ENCODE measurements at places on chromosomes 3 and 15.

DNA sequence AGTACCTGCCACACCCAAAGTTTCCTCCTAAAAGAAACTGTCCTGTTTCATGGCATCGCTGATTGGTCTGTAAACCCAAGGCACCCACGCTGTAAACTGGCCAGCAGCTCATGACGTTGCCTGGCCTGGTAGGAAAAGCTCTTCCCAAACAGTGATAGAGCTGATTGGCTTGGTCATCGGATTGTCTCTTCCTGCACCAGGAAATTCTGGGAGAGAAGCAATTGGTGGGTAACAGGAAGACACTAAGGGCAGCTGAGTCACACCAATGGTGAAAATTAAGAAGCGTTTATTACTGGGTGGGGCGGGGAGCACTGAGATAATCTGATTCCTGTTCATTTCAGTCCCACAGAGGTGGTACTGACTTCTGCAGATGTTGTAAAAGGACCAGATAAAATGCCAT is 31.0 kb downstream of the KLHL6 start:
- no peak for DNase-seq

DNA sequence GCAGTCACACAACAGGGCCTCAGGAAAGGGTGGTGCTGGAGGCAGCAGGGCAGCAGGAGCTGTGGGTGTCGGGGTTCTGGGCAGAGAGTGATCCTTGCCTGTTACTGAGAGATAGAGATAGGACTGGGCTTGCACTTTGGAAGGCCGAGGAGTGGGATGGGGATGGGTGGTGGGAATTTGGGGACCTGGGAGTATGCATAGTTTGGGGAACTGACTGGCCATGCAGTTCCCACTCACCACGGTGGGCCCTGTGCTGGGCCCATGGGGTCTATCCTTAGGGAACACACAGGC is 192.5 kb upstream of the LINGO1 start:
- no peak for DNase-seq

GRCh38 chr3:178393824-178394223 is 142.4 kb upstream of the KCNMB2 start:
- no peak for DNase-seq

- DNase-seq: no peak
Measured at GRCh38 chr3:39205131-39205530, 12.7 kb upstream of the XIRP1 start.

DNA sequence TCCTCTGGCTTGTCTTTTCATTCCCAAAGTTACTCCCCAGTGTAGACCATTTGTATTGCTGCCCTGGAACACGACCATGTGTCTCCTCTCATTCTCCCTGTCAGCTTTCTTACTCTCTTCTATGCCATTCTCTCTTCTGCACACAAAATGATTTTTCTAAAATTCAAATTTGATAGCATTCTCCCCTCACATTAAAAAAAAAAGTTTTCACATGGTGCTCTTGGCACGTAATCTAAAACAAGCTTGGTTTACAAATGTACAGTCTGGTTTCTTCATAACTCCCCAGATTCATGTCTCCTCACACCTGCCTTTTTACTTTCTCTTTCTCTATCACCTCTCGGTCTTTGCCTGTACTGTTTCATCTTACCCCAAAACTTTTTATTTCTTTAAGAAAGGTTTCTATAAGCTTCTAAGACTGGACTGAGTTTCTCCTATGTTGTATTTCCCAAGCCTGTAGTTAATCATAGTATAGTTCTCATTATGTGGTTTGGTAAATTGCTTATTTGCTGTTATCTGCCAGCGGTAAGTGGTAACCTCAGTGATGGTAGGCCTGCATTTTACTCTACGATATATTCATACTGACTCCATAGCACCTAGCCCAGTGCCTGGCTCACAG is 31.2 kb downstream of the BCHE start:
- no peak for DNase-seq

GRCh38 chr3:171494457-171495109 is 34.4 kb upstream of the TNIK start:
- no peak for DNase-seq

DNA sequence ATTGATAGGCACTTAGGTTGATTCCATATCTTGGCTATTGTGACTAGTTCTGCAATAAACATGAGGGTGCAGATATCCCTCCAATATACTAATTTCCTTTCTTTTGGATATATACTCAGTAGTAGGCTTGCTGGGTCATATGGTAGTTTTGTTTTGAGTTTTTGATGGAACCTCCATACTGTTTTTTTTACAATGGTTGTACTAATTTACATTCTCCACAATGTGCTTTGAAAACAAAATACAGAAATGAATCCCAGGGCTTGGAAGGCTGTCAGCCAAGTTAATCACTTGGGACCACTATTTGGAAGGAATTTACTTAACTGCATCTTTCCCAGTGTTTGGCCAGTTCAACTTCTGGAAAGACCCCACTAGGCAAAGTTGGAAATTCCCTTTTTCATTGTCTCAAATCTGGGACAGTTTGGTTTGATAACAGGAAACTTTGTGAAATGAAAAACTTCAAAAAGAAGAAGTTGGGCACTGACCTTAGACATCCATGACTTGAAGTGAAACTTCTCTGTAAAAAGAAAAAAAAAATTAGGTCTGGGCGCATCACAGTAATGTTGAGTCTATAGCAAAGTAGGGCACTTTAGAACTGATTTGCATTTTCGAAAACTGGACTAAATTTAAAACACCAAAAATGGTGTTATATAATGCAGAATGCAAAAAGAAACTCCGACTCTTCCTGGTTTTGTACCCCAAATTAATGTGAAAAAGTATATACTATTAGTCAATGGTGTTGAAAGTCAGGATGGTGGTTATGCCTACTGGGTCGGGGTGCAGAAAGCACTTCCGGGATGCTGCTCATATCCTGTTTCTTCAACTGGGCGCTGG is 6.0 kb downstream of the CTSH start:
- DNase-seq: no peak

DNA sequence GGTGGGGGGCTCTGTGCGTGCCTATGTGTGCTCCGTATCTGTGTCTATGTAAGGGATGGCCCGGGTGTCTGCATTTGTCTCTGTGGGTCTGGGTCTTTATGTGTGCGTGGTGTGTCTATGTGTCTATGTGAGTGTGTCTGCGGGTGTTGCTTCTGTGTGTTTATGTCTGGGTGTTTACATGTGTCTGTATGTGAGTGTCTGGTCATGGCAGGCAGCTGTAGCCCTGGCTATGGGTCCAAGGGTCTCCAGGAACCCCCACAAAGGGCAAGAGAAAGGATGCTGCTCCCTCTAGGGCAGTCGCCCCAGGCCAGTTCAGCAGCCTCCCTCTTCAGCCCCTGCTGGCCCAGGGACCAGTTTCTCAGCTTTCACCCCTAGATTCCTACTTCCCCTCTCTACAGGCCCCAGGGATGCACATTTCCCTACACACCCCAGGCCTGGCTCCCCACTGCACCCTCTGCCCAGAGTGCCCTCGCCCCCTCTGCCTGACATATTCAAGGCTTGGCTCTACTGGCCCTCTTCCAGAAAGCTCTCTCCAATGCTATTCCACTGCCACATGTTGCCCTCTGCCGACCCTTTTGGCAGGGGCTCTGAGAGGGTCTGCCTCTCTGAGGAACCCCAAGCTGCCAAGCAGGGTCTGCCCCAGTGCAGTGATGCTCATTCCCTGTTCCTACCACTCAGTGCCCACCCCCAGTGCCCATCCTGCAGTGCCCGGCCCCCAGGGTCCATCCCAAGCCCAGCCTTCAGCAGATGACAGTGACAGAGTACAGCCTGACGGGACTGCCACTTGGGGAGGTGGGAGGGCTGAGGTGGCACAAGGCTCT is 1.0 kb upstream of the MYL3 start:
- no peak for DNase-seq

- no peak for DNase-seq
Measured at GRCh38 chr3:175456466-175456865, 597.3 kb downstream of the NAALADL2 start.

- no peak for DNase-seq
Measured at GRCh38 chr3:27657404-27657803, 64.7 kb downstream of the EOMES start.

DNA sequence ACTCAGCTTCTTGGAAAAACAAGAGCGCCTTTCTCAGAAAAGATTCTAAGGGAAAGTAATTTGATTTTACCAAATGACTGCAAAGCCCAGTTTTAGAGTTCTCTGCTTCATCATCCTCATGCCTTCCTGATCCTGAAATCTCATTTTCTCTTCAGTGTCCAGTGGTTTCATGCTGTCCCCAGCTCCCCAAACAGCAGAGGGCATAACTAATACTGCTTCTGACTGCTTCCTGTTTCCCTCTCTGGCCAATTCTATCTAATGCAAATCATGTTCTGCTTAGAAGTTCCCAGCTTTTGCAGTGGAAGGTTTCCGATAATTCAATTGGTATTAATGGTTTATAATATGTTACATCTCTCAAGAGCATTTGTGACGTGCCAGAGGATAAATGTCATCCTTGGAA is 161.1 kb downstream of the CLSTN2 start:
- no peak for DNase-seq

DNA sequence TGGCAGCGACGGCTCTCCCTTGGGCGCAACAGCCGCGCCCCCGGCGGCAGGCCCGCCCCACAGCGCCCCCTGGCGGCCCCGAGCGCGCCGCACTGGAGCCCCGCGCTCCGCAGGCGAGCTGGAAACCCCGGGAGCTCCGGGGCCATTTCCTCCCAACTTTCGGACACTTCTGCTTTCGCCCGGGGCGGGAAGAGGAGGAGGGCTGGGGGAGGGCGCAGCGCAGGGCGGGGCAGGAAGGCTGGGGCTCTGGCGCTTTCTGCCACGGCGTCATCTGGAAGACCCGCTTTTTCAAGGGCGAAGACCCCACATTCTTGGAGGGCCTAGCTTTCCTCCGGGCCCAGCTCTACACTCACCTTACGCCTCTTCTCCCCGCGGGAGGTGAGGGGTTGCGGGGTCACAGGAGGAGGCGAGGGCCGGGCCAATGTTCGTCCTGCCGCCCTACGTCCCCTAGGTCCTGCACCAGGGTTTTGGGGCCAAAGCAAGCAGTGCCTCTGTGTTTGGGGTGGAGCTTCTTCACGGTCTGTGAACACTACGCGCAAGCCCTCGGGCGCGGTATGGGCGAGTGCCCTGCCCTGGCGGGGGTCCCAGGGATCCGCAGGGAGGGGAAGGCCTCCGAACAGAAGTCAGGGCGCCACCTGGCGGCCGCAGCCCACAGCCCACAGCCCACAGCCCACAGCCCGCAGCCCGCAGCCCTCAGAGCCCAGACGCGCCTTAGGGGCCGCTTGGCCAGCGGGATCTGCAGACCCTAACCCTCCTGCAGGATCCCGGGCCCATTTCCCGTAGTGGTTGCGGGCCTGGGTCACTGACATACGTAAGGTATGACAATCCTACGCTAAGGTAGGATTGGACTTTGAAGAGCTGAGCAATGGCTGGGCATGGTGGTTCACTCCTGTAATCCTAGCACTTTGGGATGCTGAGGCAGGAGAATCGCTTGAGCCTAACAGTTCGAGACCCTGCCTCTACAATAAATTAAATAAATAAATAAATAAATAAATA is 31.1 kb downstream of the FOXL2 start:
- DNase-seq: peak; percentile 97

- DNase-seq: no peak
Measured at GRCh38 chr3:48466386-48467109, 20.0 kb downstream of the ATRIP start.

DNA sequence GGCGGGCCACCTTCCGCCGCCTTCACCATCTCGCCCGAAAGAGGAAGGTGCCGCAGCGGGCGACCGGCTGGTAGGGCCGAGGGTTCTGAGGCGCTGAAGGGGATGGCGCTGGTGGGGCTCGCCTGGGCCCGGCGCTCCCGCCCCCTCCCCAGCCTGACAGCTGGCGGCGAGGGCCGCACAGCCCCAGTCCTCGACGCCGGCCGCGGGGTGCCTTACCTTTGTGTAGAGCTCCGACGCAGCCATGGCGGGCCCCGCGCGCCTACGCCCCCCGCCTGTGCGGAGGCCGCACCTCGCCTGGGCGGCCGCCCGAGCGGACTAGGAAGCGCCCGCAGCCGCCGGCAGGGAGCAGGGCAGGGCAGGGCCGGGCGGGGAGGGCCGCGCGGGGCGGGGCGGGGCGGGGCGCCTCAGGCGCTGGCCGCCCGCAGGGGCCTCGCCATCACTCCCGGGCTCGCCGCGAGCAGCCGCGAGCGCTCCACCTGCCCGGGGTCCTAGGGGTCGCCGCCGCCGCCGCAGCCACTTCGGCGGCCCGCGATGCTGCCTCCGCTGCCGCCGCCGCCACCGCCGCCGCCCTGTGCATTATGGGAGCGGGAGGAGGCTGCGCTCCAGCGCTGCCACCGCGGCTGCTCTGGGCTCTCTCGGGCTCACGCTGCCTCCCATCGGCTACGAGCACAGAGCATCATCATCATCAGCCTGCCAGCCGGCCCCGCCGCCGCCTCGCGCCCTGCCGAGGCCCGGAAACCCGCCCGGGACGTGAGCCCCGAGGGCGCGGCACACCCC is at the start of gene MYO5A:
Gene MYO5A (minus strand): TSS at position 317 of the 777 bp plus-strand sequence. CDS start 74 bp downstream, at position 243.
- DNase-seq: peak; percentile 65

DNA sequence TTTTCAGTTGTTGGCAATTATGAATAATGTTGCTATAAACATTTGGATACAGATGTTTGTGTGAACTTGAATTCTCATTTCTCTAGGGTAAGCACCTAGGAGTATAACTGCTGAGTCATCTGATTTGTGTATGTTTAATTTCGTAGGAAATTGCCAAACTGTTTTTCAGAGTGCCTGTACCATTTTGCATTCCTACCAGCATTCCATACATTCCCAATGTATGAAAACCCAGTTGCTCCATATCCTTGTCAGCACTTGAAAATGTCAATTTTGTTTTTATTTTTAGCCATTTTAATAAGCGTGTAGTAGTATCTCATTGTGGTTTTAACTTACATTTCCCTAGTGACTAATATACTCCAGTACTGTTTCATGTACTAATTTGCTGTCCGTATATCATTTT is 98.5 kb upstream of the TSC22D2 start:
- DNase-seq: no peak

DNA sequence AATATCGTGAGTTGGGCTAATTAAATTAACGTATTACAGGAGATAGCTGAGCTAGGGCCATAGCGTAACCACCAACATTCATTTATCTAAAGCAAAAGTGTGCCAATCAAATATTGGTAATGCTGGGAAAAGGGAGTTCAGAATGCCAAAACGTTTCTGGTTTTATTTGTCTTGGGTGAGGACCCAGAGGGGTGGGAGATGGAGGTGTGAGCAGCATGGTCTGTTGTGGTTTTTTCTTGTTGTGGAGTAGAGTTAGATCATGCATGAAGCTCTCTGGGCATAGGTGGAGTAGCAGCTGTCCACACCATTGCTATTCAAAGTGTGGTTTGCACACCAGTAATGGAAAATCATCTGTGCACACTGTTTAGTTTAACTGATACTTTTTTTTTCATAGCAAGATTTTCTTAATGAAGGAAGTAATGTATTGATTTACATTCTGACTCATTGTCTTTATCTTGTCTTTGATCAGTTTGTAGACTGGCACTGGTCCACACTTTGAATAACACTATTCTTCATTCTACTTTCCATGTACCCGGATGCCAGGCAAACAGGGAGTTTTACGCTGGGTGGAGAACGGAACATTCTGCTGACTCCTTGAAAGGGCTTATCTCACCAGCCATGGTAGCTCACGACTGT is 50.8 kb upstream of the CRTC3 start:
- no peak for DNase-seq

All from progenitor cell of endocrine pancreas (in vitro differentiated cells).